ENCODE measurements at places on chromosomes 13 and 19.

DNA sequence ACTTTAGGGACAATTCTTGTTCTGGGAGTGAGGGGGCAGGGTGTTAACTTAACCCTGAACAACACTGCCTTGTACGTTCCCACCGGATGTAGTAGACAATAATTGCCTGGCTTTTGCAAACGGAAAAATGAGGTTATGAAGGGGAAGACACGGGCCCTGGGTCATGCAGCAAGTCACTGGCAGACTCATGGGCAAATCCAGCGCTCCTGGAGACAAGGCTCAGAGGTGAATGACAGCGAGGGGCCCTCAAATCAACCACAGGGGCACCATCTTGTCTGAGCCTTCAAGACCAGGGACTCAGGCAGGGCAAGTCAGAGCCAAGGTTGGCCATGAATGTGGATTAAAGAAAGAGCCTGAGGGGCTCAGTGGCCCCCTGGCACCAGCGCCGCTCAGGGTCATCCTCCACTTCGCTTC, 2.8 kb downstream of the RASA3 start:
- DNase-seq, result no peak

DNA sequence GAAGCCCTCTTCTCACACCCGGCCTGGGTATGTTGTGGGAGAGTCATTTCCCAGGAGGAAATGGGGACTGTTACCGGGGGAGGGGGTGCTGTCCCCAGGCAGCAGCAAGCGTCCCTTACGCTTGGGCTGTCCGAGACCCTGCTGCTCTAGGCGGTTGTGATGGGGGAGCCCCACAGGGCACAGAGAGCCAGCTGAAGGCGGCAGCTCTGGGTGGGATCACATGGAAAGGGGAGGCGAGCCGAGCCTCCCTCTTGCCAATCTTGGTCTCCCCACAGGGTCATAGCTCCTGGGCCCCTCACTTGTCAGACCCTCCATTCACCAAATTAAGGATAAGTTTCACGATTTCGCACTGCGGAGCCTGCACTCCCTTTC, 22.0 kb downstream of the EPN1 start:
- DNase-seq, result no peak

DNA sequence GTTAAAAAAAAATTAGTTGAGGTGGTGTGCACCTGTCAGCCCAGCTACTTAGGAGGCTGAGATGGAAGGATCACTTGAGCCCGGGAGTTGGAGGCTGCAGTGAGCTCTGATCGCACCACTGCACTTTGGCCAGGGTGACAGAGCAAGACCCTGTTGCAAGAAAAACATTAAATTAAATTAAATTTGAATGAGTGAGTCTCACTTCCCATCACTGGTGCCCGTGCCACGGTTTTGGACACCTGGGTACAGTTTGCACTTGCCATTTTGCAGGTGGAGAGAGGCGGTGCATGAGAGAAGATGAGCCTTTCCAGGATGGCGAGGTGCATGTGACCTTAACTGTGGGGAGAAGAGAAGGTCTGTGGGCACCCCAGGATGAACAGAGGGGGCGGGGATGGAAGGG, 60.3 kb upstream of the ZNF536 start:
- no peak for DNase-seq

DNA sequence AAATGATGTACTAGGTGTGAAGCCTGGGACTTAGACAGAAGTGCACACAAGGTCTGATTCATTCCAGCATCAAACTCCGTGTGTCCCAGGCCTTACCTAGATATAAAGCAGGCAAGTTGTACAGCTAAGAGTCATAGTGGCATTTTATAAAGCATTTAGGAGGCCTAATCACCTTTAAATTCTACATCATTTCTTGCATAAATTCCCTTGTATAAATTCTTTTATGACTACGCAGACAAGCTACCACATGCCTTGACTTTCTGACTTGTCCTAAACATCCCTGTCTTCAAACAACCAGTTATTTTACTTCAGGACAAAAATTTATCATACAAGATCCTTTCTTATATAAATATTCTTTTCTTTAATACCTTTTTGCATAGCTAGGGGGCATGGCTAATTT, 22.5 kb downstream of the TMEM255B start:
- DNase-seq, result no peak

GRCh38 chr19:54517483-54517882, 14.9 kb downstream of the LAIR2 start:
- no peak for DNase-seq

DNA sequence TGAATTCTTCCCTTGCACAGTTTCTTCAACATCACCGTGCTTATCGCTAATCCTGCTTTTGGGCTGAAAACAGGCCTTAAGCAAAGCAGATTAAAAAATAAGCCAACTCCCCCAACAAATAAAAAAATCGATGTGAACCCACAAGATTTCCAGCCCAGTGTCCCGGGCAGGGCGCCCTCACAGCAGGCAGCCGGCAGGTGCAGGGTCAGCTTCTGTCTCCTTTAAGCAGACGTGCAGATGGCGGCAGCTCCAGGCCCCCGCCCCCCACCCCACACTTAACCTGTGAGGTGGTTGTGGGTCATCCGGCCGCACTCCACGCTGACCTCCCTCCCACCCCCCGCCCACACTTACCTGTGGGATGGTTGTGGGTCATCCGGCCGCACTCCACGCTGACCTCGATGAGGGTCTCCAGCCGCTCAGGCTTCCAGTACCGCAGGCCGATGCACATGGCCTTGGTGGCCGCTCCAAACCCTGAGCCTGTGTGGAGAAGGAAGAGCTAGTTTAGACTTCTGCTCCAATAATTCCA, 19.8 kb downstream of the ADPRHL1 start:
- no peak for DNase-seq

DNA sequence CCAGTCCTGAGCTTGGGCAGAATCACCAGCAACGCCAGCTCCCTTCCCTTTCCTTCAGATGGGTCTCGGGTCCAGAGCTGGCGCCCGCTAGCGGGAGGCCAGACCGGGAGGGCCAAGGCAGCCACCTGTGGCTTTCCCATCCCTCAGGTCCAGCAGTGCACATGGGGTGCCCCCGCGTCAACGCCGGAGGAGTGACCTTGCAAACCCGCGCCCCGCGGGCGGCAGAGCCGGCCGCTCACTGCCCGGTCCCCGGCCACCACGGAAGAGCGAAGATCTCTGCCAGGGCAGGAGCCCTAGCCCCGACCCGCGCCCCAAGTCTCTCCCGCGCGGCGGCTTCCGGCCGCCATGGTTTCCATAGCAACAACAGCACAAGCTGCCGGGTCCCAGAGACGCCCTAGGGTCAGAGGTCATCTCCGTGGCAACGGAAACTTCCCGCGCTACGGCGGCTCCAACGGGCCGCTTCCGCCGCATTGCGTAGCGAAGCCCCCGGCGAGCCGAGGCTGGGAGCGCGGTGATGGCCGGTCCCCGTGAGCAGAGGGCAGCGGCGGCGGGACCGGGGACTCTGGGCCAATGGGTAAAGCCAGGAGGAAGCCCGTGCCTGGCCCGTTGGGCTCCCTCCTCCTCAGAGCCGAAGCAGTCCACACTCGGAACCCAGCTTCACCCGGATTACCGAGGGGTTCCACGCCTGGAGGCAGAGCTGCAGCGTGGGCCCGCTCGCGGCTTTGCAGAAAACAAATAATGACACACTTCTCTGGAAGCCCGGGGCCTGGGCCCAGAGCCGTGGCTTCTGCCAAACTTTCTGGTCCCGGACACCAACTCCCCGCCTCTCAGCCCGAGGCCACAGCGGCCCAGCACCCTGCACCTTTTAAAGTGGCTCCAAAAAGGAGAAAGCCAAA, 7.4 kb downstream of the FGF14 start:
- peak; percentile 66 for DNase-seq

- no peak for DNase-seq
These were observed 451.1 kb downstream of the FOXO1 start for GRCh38 chr13:40215311-40215710.

DNA sequence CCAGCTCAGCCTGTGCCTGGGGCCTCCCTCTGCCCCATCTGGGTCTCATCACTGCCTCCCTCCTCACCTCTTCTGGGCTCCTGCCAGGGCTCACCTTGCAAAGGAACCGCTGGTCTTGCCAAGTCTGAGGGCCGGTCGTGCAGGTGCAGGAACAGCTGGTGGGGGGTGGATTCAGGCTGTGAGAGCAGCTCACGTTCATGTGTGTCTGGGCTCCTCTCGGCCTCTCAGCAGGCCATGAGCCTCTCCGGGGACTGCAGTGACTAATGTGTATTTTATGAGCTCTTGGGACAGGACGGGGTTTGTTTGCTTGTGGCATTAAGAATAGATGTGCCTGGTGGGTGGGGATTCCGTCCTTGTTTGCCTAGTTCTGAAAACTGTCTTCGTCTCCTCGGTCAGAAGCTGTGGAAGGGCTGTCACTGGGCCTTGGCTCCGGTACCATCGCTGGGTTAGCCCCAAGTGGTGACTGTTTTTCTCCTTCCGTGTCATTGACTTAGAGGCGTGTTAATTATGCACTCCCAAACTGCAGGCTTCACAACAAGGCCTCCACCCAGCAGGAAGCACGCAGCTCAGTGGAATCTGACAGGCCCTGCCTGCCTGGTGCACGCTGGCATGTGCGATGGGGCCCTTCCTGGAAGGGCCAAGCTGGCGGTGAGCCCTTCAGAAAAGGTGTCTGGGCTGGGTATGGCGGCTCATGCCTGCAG, 77.6 kb downstream of the KDM4B start:
- DNase-seq, result no peak

GRCh38 chr13:35139591-35139990, 197.5 kb downstream of the NBEA start:
- no peak for DNase-seq

DNA sequence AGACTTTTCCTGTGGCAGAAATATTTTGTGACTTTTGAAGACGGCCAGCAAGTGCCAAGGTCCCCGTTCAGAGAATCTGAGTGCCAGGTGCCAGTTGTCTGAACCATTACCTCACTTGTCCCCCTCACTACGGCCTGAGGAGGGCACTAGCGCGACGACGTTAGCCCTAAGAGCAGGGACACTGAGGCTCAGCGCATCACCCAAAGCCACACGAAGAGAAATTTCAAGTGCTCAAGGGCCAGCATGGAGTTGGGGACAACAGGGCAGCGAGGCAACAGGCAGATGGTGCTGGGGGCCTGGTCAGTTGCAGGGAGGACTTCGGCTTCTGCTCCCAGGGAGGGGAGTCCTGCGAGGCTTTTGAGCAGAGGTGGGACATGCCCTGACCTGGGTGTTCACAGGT, 9.5 kb upstream of the TYK2 start:
- DNase-seq, result no peak

DNA sequence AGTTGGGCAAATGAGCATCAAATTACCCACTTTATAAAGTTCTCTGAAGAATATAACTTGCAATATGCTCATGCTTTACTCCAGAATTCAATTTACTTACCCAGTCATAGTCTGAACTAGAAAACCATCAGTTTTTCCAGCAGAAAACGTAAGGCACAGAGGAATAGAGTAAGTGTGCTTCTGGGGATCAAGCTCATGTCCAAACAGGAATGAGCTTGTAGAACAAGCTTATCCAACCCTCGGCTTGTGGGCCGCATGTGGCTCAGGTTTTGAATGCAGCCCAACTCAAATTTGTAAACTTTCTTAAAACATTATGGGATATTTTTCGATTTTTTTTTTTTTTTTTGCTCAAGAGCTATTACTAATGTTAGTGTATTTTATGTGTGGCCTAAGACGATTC, 308.5 kb upstream of the KLF12 start:
- DNase-seq, result no peak

DNA sequence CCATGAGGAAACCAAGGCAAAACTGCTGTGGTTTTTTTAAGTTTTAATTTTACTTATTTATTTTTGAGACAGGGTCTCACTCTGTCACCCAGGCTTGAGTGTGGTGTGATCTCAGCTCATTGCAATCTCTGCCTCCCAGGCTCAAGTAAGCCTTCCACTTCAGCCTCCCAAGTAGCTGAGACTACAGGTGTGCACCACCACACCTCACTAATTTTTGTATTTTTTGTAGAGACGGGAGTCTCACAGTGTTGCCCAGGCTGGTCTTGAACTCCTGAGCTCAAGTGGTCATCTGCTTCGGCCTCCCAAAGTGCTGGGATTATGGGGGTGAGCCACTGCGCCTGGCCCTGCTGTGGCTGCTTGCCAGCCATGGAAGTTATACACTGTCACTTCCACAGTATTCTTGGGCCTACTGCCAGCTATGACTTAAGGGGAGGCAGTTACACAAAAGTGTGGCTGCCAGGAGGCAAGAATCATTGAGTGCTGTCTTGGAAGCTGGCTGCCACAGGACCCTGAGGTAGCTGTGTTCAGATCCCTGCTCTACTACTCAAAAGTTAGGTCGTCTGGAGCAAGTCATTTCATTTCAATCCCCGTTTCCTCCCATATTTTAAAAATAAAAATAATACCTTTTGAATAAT, 12.7 kb downstream of the FARP1 start:
- DNase-seq, result no peak

DNA sequence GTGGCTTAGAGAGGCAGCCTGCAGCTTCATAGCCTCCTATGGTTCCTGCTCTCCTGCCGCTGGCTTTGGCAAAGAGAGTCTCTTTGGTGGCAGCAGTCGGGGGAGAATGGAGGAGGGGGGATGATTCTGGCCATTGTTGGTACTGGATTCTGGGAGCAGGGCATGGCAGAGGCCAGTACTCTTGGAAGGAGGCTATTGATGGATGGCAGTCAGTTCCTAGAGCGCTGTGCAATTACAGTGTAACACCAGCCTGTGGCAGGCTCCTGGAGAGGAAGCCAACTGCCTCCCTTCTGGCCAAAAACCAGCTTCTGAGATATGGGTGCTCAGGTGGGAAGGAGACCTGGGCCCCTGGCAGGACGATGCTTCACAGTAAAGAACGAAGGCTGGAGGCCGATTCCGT, 47.9 kb upstream of the TMTC4 start:
- no peak for DNase-seq

GRCh38 chr19:13094771-13095392, 7.8 kb downstream of the LYL1 start:
- no peak for DNase-seq

DNA sequence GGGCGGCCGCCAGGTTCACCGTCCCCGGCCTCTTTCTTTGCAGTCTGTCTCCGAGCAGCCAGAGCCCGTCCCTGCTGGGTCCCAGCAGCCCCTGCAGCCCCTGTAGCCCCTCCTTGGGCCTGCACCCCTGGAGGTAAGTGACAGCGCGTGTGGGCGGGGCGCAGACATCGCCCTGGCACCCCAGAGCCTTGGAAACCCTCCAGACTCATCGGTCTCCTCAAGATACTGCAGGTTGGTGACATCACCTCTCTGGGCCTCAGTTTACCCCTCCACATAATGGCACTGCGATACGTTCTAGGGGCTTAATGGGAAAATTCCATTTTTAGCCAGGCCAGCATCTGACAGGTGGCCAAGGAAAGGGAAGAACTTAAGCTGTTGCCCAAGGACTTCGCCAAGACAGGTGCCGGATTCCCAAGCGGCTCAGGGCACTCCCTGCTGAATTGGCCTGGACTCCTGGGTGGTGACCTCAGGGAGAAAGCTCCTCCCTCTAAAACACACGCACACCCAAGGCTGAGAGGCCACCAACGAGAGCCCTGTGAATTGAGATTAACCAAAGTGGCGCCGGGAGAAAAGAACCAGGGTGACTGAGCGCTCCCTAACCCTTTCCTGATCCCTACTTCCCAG, 13.1 kb downstream of the MAST3 start:
- DNase-seq, result no peak

DNA sequence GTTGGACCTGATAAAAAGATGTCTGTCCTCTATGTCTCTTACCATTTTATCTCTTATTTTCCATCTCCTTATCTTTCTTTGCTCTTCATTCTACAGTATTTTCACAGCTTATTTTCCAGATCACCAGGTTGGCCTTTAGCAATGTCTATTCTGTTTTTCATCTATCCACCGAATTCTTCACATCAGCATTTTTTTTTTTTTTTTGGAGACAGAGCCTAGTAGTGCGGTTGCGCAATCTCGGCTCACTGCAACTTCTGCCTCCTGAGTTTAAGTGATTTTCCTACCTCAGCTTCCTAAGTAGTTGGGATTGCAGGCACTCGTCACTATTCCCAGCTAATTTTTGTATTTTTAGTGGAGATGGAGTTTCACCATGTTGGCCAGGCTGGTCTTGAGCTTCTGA, 49.0 kb downstream of the DNAJC15 start:
- no peak for DNase-seq

GRCh38 chr13:21243045-21243897, 66.8 kb downstream of the MRPL57 start:
- DNase-seq, result no peak

Measured in GOT3 (cell line).